Urinary bladder (tissue), 4 donors: ENCODE measurements at places on chromosomes 7 and 10.

GRCh38 chr7:72335561-72336381 is 76.4 kb downstream of the CALN1 start:
- DNase-seq: no peak

- no peak for DNase-seq
Measured at GRCh38 chr10:32980242-32980557, 22.2 kb upstream of the ITGB1 start.

- DNase-seq: no peak
Measured at GRCh38 chr7:82676777-82677463, 233.3 kb upstream of the CACNA2D1 start.

DNA sequence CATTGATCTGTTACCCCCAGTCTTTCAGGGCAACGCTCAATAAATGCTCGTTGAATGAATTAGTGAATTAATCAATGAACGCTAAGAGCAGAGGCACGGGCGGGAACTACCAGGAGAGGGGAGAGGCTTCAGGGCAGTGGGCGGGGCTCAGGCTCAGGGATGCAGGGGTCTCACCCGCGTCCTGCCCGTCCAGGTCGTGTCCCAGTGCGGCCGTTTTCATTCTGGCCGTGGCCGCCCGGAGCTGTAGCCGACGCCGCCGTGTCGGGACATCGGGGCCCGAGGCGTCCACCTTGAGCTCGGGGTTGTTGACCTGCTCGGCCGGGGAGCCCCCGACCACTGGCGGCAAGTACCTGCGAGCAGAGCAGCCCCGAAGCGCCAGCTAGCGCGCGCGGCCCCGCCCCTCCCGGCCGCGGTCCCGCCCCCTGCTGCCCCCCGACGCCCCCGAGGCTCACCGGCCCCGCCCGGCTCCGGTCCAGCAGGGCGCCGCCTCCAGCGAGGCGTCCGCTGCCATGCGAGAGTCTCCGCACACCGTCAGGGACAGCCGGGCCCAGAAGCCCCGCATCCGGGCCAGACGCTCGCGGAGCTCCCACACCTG is 2.8 kb upstream of the GAL3ST4 start:
- DNase-seq: no peak

- no peak for DNase-seq
Measured at GRCh38 chr10:53570221-53570620, 797.6 kb upstream of the MBL2 start.

DNA sequence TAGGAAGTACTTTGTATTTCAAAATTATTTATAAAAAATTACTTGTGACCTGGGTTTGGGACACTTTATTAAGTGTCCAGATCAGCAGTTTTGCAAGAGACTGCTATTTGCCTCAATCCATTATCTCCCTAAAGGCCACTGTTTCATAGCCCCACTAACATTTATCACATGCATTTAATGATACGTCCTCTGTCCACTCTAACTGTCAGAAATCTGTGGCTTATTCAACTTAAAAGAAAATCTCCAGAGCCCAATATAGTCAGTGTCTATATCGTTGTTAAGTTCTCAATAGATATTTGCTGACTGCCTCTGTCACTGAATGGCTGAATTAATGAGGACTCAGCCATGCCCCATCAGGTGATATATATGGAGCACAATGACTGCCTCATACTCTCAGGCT is 553.9 kb upstream of the POM121L12 start:
- DNase-seq: no peak

- DNase-seq: no peak
Measured at GRCh38 chr7:141648276-141649114, 53.5 kb downstream of the DENND11 start.
